ENCODE measurements at places on chromosomes 5 and 9.

DNA sequence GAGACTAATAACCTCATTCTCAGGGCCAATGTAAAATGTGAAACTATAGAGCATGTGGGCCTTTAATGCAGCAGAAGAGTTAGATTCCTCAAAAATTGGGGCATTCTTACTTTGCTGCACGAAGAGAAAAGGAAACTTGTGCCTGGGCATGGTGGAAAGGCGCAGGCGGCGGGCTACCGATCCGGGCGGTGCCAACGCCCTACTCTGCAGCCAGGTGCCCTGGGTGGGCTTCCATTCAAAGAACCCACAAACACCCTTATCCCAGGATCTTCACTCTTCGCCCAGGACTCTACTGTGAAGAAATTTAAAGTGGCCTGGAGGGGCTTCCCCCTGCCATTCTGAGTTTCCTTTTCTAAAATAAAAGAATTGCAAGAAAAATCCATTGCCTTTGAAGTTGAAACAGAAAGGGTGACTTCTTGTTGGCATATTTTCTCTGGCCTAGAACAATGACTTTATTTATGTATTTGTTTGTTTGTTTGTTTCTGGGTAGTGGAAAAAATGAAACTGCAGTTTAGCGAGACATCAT lies 124.9 kb downstream of the TMEM161B start:
- DNase-seq = no peak

DNA sequence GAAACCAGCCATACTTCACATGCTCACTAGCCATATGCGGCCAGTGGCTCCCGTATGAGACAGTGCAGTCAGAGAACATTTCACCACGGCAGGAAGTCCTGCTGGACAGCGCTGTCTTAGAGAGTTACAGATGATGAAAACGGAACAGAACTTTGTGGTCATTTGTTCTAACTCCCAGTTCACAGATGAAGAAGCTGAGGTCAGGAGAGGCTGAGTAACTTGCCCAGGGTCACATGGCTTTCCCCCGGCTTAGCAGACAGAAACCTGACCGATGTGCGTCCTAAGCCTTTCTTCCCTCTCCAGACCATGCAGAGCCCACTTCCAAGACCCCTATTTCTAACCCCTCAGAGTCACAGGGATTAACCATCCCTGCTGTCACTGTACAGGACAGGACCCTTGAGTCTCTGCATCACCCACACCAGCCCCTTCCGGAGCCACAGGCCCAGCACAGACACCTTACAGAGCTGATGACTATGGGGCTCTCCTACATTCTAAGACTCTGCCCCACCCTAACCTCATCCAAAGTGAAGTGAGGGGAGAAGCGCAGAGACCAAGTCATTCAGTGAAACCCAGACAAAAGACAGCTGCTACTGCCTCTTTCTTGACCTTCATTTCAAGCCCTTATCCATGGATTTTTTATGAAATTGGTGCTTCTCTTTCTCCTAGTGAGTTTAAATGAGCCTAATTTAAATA lies 86.9 kb downstream of the PTPN3 start:
- DNase-seq = no peak

GRCh38 chr5:167814040-167814439 lies 477.4 kb upstream of the WWC1 start:
- DNase-seq = no peak

GRCh38 chr5:159386028-159386711 lies 55.9 kb upstream of the IL12B start:
- DNase-seq = no peak

GRCh38 chr5:27009540-27009915 lies 28.9 kb downstream of the CDH9 start:
- no peak for DNase-seq

DNA sequence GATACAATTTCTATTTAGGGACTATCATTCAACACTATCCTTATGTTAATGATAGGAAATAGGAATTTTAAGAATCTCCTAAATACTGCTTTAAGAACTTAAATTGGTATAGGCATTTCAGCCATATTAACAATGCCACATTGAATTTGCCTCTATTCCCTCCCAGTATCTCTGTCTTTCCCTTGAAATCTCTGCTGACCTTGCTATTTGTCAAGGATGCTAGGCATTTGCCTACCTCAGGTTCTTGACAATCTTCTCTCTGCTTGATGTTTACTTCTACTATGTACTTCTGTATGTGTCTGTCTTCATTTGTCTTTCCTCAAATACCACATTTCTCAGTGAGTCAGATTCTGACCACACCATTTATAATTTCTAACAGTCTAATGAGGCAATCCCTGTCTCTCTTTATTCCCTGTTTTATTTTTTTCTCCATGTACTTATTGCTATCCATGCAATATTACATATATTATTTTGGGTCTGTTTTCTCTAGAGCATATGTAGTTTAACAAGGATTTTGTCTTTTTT lies 1461.4 kb upstream of the CDH9 start:
- no peak for DNase-seq

DNA sequence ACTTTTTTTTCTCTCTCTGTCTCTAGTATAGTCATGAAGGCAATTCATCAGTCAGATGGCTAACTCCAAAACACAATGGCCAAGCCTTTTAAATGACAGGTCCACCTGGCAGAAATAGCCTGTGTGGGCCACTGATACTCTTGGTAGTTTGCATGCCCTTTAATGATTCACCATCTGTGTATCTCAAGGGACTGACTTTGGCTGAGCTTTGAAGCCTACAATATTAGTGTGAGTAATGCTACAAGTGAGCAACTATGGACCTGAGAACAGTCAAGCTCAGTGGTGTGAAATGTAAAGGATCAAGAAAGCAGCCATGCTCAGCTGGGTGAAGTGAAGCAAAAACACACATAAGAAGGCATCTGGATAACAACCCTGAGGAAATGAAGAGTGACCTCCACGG lies 506.9 kb downstream of the TLE1 start:
- no peak for DNase-seq

DNA sequence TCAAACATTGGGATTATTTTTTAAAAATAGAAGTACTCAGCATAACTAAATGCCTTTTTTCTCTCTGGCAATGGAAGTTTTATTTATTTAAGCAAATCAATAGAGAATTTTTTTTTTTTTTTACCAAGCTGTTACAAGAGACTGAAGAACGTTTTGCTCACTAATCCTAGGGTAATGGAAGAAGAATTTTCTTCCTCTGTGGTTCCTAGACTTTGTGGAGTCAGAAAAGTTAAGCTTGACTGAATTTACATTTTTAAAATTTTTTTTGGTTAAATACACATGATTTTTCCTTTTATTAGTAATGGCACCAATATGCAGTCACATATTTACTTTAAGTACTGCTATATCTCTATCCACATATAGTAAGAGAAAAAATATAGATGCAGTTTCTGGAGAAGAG lies 189.8 kb downstream of the PCSK1 start:
- DNase-seq = no peak

Measured in stimulated activated CD4-positive, alpha-beta T cell treated with anti-CD3 and anti-CD28 coated beads, TNF-alpha, amount 100 ng/mL, for 1 hour (primary cell).